ENCODE measurements at places on chromosomes 13 and 19.

DNA sequence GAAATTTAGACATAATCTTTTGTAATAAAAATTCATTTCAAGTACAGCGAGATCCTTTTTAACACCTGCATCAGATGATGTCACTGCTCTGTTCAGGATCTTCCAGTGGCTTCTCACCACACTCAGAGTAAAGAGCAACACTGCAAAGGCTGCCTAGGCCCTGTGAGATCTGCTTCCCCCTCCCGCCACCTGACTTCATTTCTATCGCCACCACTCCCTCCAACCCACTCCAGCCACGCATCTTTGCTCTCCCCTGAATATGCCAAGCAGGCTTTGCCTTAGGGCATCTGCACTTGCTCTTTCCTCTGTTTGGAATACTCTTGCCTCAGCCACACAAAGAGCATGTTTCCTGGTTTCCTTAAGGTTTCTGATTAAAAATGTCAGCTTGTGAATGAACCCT lies 58.3 kb downstream of the MBNL2 start:
- DNase-seq = no peak

GRCh38 chr13:96379967-96380366 lies 290.1 kb downstream of the HS6ST3 start:
- no peak for DNase-seq

DNA sequence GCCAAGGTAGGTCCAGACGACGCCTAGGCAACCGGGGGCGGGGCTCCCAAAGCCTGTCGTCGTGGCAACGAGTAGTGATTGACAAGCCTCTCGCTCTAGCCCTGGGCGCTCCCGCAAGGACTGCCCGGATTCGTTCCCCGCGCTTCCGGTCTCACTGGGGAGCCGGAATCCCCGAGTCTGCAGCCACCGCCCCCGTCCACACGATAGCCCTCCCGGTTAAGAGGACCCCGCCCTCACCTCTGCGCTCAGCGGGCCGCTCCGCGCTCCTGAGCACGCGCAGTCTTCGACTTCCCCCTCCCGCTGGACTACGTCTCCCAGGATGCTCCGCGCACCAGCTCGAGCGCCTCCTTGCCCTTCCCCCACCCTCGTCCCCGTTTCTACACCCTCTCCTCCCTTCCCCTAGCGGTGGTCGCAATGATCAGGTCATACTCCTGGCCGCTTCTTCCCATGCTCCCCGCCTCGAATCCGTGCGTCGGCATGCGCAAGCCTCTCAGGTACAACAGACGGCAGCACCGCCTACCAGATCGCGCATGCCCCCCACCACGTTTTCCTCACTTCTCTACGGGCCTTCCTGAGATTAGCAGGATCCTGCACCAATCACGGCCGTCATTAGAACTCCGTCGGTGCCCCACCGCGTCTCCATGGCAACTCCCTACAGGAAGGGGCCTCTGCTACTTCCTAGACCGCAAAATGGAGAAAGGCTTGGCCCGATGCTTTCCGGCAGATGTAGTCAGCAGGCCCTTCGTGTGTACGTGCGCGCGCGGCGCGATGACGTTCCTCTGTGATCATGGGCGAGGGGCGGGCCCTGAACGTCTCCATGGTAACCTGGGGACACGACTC lies at the start of gene MZF1:
MZF1 (minus strand) TSS at position 518 of the 840 bp plus-strand sequence. CDS start 1,946 bp downstream, outside the sequence.
- no peak for DNase-seq

- DNase-seq = no peak
Observed at GRCh38 chr19:8306235-8307054, 1.7 kb downstream of the CD320 start.

DNA sequence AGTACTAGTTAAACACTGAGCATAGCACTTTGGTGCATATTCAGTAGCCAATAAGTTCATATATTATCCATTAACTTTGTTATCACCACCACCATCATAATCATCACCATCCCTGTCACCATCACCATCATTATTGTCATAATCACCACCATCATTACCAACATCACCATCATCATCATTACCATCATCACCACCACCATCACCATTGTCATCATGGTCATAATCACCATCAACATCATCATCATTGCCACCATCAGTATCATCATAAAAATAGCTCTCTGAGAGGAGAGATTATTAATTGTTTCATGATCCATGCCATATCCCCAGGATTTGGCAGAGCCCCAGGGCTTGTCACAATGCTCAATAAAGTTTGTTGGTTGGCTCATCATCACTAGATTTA lies 49.3 kb downstream of the MBD3L1 start:
- no peak for DNase-seq

DNA sequence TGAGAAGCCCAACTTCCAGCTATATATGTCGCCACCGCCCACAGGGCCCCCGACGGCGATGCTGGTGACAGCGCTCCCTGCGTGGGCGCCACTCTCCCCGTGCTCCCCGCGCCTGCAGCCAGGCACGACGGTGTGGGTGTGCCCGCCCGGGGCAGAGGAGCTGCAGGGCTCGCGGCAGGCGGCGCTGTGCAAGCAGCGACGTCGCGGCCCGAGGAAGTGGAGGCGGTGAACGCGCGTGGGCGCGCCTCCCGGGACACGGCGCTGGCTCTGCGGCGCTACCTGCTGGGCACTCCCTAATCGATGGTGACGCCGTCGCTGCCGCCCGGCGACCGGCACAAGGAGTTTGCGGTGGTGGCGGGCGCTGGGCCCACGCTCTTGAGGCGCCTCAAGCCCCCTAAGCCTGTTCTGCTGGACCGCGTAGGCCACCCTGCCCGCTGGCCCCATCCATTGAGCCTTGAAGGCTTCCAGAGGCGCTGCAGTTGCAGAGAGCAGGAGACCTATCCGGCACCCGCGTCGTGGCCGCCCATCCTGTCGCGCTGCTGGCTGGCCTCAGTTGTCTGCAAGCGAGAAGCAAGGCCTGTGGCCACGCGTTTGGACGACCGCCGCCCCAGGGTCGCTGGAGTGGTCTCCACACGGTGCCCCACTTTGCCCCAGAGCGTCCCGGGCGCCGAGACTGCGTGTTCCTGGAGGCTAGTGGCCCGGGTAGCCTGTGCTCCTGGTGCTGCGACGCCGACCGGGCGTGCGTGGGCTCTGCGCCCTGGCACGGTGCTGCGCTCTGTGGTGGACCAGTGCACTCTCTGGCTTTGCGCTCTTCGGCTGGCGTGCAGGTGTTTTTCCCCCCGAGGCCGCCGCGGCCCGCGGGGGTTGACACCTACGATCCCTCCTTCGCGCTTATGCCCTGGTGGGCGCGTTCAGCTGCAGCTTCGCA lies 23.1 kb downstream of the LRFN3 start:
- no peak for DNase-seq

DNA sequence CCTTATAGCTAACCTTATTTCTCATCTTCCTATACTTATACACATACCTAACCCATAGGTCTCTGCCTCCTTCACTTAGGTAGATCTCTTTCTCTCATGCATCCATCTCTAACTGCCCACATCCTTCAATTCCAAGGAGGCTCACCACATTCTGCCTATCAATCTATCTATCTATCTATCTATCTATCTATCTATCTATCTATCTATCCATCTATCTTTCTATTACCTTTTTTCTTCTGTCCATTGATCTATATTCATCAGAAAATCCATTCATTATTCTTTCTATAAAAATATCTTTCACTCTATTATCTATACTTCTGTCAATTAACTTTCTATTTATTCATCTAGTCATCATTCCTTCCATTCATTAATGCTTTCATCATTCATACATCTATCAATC lies 11.1 kb upstream of the CYP2A7 start:
- DNase-seq = no peak

GRCh38 chr13:36815062-36815461 lies 4.0 kb upstream of the RFXAP start:
- no peak for DNase-seq

DNA sequence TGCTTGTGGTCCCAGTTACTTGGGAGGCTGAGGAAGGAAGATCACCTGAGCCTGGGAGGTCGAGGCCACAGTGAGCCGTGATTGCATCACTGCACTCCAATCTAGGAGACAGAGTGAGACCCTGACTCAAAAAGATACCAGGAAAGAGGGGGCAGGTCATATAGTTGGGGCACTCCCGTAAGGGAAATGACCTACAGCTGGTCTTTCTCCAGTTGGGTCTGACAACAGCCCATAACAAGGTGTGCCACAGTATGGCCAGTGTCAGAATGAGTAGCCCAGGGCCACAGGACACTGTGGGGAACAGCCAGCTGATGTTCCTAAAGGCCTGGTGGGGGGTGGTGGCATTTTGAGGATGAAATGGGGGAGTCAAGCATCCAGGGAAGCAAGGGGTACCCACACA lies 10.8 kb downstream of the DNMT1 start:
- no peak for DNase-seq

DNA sequence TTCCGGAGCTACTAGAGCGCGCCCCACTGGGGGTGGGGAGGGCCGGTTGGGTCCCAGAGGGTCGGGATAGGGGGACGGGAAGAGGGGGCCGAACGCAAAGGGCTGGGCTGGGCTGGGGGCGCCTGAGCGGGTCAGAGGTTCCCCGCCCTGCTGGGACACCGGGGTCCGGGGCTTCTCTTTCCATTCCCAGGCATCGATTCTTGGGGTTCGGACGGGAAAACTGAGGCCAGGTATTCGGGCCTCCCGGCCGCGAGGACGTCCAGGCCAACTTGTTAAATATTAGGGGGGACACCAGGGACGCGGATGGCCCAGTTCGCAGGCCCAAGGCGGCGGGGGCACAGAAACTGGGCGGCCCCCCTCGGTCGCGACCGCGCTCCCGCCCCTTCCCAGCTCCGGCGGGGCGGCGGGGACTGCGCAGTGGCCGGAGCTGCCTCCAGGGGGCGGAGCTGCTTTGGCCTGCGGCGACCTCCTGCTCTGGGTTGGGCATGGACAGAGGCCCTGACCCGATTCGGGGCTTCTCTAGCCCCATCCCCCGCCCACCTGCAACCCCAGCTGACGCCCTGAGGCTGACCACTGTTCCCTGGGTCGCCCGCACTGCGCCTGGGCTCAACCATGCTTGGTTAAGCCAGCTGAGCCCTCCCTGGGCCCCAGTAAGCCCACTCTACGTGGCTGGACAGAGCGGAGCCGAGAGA lies 1.2 kb upstream of the KLF16 start:
- no peak for DNase-seq

DNA sequence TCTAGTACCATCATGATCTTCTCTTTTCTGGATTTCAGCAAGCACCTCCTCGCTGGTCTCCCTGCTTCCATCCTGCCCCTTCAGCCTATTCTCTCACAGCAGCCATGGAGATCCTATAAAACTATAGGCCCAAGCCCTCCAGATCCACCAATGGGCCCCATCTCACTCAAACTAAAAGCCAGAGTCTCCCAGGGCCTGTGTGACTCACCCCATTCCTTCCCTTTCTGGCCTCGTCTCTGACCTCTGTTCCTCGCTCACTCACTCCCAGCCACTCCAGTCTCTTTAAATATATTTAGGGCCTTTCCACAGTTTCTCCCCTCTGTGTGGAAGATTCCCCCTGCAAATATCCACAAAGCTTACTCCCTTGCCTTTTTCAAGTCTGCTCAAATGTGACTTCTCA lies 89.7 kb downstream of the HSPH1 start:
- no peak for DNase-seq

- no peak for DNase-seq
Observed at GRCh38 chr13:94129490-94129894, 350.0 kb downstream of the DCT start.

DNA sequence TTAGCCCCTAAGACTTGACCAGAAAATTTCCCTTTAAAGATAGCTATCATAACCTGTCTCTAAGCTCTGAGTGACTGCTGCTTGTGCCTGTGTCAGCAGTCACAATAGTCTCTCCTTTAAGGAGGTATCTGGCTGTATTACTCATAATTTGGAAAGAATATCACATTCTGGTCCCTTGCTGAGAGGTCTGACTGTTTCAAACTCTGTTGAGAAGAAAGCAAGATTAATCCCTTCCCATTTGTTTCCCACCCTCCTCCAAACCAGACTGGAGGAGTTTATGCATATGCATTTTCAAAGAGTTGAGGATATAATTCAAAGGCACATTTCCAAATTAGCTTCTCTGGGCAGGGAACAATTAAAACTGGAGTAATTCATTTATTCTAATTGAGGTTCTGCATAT lies 2.3 kb downstream of the HTR2A start:
- DNase-seq = no peak

GRCh38 chr19:54420383-54421168 lies 5.3 kb downstream of the TTYH1 start:
- no peak for DNase-seq

DNA sequence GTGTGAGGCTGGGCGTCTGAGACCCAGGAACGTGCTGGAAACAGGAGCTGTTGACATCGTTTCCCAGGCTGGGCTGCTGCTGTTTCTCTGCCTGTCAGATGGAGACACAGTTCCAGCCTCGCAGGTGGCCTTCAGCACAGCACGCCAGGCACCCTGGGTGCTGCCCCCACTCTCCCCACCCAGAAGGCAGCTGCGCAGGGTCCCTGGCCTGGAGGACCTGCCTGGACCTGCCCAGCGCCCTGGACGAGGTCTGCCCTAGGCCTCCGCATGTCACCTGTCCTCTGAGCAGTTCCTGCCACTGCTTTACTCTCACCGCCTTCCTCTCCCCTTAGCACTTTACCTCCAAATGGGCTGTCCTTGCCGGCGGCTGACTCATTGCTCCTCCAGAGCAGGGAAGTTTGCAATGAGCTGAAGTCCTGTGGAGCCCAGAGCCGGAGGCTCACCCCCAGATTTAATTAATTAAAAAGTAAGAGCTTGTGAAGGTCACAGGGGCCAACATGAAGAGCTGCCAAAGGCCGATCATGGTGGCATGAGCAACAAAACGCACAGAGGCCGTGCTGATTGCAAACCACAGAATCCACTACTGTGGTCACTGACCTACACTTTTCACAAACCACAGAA lies 32.2 kb downstream of the C13orf46 start:
- DNase-seq = no peak

DNA sequence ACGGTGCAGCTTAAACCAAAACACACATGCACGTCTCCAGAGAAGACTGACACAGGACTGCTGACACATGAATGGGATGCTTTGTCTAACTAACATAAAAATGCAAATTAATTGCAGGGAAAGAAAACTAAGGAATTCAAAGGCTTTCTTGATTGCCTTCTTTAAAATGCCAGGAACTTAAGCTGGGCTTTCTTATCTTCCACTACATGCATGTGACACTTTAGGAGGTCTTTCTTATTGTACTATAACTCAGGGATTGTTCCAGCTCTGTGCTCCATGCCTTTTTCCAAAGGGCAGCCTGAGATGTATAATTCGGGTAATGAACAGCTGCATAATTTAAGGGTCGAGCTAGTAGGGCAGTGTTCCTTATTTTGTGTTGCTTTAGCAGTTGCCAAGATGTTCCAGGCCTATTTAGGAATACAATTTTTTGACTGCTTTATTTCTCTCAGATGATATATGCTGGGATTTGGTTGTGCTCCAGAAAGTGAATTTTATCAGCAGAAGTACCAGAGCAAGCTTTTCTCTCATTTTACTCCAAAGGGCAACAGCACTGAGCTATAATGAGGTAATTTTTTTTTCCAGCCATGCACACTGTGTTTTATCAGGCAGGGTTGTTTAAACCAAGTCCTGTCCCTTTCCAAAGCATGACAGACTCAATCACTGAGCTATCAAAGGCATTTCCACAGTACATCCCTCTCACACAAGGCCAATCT lies 885.2 kb downstream of the PCDH9 start:
- DNase-seq = no peak

All from amniotic stem cell (primary cell).